IMR-90 (cell line): ENCODE measurements at places on chromosomes 5 and 9. TPM values are rescaled to one million over a fixed set of nuclear protein-coding genes. Genes with fewer than 3 reads are reported as not detected.

DNA sequence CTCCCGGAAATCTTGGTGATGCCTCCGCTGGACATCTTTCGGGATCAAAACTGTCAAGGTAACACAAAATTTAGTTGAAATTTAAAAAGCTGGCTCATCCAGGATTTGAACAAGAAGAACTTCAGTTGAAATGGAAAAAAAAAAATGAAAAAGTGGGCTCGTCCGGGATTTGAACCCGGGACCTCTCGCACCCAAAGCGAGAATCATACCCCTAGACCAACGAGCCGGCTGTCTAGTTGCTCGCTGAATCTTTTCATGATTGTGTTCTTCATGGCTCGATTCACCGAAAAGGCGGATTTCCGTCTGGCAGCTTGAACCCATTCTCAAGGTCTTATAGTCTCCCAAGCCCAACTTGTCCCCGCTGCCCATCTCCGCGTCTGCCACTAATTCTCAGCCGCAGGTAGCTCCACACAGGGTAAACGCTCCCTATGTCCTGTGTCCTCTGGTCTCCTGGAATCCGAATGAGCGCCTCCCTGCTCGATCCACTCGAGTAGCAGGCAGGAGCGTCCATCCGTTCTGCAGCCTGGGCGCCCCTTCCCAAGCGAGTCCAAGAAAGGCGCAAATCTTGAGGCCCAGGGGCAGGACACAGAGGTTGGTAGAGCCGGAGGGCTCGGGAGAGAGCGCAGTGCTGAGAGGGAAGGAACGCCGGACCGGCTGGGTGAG is 16.2 kb downstream of the TRIM7 start:
- peak; percentile 66 for DNase-seq

GRCh38 chr5:81405126-81405891 is 11.4 kb upstream of the ACOT12 start:
- no peak for DNase-seq

DNA sequence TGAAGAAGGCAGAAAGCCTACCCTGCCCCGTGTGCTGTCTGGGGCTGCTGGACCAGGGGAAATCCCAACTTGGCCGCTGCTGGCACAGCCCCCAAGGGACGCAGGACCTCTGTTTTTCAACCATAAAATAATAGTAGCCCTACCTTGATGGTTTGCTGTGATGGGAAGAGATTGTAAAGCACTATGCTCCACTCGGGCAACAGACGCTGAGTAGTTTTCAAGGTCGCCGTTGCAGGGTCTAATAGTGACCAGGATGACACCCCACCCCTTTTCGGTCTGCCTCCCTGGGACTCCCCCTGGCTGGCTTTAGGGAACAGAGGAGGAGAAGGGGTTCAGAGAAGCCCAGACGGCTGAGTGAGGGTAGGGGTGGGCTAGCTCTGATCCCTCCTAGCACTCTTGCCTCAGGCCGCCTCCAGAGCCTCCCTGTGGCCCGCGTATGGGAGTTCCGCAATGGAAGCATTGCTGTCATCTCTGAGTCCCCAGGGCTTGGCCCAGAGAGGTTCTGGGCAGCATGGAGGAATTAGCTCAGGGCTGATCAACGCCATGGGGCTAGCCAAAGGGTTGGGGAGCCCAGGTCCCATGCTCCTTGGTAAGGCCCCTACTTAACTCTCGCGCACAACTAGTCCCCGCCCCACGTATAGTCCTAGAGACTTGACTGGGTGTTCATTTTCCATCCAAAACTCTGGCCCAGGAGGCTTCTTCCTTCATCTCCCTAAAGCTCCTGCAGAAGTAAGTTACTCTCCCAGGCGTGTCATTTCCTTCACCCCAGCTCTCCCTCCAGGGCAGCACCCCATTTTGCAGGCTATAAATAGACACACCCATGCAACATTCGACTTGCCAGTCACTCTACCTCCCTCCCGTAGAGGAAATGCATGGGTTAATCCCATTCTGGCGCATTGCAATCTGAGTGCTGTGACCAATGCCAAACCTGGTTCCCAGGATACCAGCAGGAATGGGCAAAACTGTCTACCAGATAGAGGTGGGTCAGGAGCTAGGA is 1.1 kb upstream of the IRF1 start:
- DNase-seq: no peak

DNA sequence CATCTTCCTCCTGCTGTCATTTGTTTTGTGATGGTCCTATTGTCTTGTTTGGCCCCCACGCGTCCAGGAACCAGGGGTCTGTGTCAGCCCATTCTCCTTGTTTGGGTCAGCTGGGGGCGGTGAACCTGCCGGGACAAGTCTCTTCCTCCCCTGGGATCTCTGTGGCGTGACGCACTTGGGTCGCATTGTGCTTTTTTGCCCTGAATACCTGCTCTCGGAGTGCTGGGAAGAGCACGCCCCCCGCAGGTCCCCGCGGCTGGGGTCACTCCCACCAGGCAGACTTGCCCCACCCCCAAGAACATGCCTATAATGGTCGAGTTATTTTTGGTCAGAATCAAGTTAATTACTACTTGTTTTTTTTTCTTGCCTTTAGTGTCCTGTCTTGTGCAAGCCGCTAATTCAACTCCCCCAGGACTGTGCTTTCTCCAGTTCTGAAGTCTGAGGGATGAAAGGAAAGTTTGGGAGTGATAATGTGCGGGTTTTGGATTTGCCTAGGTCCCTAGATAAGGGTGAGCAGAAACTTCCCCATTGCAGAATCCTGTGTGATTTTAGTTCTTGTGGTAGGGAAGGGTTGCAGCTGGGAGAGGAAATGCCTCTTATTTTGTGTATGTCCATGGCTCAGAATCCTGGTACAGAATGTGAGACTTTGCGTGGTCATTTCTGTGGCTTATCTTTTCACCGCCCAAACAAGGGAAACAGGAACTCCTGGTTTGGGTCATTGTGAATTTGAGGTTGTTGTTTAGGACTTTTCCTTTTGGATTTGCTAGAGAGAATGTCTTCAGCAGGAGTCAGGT is 789 bp downstream of the ACER2 start:
- no peak for DNase-seq

RECK gene
- total RNA-seq: 23.5 and 27.2 TPM in 2 replicates
